ENCODE measurements at places on chromosomes 3 and 15.

DNA sequence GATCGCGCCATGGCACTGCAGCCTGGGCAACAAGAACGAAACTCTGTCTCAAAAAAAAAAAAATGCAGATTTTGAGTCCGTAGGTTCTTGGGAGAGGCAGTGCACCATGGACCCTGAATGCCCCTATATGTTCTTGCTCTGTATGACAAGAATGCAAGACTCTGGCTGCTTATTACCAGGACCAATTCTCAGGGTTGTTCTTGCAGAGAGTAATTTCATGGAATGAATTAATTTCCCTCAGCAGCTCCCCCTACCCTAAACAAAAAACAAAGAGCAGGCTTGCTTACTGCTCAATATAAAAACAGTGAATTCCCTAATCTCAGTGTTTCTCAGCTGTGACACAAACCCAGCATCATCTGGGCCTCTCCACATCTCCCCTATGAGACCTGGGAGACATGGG lies 20.5 kb upstream of the DYNC1LI1 start:
- no peak for DNase-seq

DNA sequence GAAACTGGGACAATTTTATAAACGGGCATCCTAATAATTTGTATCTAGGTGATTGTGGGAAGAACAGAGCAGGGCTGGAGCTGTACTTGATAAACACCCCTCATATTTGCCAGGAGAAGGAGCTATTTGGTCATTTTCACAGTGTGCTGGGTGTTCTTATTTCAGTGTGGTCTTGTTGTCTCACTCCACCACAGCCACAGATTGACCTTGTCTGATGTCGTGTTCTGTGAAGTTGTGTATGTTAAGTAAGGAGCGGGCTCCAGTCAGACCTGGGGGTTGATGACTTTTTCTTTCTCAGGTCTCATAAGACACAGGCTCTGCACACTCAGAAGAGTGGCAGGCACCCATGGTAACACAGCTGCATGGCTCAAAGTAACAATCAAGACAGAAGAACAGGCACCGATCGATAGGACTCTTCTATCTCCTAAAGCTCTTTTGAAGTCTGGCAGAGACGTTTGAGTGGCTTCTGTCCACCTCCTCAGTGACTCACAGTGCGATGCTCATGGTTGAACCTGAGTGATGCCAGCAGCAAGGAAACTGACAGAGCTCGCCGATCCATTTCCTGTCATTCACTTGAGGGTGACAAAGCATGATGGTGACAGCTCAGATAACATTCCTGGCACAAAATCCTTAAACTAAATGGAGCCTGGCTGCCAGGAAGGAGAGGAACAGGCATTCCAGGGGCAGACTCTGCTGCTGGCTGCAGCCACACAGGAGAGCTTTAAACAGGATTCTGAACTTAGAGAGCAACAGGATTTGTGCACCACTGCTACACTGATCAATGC lies 20.8 kb downstream of the DPH3 start:
- no peak for DNase-seq

DNA sequence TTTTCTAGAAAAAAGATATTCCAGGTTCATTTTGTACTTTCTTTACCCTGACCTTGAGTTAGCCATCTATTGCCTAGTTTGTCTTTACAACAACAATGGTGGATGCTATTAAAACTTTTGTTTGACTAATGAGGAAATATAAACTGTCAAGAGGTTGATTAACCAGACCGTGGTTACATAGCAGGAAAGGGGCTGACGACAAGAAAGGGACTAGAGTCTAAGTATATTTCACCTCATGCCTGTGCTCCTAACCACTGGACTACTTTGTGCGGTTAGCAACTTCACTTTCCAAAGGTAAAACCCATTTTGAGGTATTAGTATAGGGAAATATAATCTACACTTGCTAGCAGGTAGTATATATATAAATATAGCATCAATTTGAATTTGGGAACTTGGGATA lies 327.1 kb downstream of the SATB1 start:
- no peak for DNase-seq

DNA sequence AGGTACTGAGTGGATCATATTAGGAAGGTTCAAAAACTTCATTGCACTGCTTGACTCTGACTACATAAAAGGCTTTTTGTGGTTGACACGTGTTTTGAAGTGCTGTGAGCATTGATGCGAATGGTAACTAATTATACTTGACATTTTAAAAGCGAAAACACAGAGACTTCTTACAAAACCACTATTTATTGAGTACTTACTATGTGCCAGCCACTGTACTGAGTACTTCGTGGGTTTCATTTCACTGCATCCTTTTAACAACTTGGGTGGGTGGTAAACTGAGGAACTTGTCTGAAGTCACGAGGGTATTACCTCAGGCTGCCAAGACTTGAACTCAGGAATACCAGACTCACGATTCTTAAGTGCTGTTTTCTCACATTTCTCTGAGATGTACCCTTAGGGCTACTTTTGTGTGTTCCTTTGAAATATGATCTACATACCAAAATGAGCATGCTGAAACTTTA lies 45.3 kb upstream of the PPP4R2 start:
- DNase-seq: peak; percentile 12

DNA sequence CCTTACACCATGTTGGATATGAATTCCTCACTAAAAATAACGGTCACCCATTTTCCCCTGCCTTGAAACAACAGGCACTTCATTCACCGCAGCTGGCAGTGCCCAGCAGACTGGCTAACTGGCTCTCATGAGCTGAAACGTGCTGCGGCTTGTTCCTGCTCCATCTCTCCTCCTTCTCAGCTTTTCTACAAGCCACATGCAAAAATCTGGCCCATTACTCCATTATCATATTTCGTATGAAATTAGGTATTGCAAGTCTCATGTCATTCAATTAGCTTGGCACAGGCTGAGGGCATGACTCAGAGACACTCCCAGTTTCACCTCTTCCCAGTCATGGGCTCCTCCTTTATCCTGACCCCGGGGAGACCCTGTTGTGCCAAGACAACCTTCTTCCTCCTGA lies 60.0 kb downstream of the MAGEF1 start:
- no peak for DNase-seq

GRCh38 chr3:43949594-43949993 lies 258.9 kb downstream of the ABHD5 start:
- DNase-seq: no peak

- no peak for DNase-seq
Measured at GRCh38 chr15:87873516-87873915, 383.0 kb downstream of the NTRK3 start.

DNA sequence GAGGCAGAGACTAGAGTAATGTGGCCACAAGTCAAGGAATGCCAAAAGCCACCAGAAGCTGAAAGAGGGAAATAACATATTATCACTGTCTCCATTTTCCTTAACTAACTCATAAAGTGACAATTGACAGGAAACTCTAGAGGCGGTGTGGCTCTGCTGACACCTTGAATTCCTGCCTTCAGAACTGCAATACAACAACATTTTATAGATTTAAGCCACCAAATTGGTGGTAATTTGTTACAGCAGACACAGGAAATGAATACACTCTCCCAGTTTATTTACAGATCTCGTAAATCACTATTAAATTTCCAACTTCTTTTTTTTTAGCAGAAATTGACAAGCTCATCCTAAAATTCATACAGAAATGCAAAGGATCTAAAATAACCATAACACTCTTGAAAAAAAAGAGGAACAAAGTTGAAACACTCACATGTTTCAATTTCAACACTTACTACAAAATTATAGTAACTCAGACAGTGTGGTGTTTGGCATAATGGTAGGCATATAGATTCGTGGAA lies 449.9 kb downstream of the OTOL1 start:
- no peak for DNase-seq

GRCh38 chr15:47332481-47332880 lies 384.8 kb upstream of the SEMA6D start:
- no peak for DNase-seq

GRCh38 chr15:89301304-89302089 lies 33.1 kb downstream of the POLG start:
- no peak for DNase-seq

GRCh38 chr3:194350726-194351071 lies 429 bp downstream of the CPN2 start:
- DNase-seq: no peak

DNA sequence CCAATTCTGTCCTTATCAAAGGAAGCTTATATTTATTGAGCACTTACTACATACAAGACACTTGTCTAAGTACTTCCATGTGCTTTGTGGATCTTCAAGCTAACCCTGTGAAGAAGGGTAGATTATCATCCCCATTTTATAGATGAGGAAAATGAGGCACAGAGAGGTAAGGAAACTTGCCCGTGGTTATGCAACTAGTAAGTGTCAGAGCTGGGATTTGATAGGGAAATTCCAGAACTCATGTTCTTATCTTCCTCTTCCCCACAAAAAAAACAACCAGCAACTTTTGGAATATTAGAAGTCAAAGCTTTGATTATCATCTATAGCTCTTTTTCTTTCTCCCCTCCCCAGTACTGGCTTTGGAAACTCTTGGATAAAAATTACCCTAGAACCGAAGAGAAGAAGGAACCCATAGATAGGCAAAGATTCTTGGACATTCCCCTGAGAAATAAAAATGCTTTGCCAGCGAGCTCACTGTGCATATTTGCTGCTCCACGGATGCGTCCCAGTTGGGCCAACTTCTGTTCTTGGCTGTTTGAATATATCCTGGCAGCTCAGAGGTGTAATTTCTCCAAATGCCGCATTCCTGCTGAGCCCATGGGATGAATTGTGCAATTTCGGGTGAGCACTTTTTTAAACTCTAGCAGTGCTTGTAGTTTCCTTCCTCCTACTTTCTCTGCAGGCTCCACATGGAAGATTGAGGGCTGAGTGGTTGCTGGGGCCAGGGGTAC lies 591.5 kb upstream of the CFAP20DC start:
- no peak for DNase-seq

GRCh38 chr3:88195951-88196434 lies 46.2 kb downstream of the C3orf38 start:
- no peak for DNase-seq

GRCh38 chr3:125077864-125078263 lies 22.1 kb upstream of the HEG1 start:
- no peak for DNase-seq
